Activated T-cell treated with anti-CD3 and anti-CD28 coated beads, Interleukin-2, amount 50 U/mL, for 1 hour (primary cell): ENCODE measurements at places on chromosomes 2 and 18.

GRCh38 chr18:79245517-79246001 lies 150.2 kb upstream of the NFATC1 start:
- DNase-seq, result peak; percentile 36

DNA sequence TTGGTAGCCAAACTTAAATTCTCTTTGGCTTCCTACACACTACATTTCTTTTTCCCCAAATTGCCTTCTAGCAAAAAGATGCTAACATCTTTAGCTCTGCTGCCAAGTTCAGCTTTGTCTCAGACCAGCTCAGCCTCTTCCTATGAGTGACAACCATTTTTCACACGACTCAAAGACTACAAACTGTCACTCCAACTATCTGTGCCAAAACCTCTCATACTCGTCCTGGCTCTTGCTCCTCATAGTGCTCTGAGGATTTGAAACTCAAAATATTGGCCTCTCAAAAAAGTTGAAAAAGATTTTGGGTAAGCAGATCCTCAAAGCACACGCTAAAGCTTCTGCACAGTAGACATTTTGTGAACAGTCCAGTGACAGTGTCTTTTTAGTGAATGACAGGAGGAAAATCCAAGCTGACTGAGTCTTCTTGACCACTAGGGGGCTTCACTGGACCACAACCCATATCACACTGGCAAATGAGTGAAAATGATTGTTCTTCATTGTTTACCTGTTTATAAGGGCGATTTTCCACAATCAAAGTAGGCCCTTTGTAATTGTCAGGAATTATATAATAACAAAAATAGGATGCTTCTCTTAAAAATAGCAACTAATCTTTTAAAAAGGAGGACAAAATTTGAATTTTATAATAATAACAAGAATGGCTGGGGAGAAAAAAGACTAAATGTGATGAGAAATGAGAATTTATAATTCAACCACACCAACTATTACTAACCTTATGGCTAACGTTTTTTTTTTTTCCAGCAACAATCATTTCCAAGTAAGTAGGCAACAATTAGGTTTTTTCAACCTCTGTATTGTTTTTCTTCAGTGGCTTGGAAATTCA lies 85.5 kb upstream of the PGAP1 start:
- DNase-seq, result no peak

DNA sequence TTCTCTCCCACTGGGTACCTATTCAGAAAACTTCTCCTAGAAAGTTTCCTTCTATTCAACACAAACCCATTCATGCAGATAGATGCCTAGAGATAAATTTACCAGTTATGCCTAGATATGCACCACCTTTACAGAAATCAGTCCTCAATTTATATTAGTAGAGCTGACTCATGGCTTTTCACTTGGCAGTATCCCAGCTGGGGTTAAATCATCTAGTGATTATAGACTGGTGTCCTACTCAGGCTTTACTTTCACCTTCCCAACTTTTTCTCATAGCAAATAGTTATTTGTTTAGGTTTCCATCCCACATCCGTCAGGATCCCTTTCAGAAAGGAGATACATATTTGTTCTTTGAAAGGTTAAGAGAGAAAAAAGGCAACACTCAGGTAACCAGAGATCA lies 124.5 kb downstream of the AQP4 start:
- no peak for DNase-seq

GRCh38 chr2:207422380-207422779 lies 107.4 kb upstream of the CREB1 start:
- DNase-seq, result no peak

DNA sequence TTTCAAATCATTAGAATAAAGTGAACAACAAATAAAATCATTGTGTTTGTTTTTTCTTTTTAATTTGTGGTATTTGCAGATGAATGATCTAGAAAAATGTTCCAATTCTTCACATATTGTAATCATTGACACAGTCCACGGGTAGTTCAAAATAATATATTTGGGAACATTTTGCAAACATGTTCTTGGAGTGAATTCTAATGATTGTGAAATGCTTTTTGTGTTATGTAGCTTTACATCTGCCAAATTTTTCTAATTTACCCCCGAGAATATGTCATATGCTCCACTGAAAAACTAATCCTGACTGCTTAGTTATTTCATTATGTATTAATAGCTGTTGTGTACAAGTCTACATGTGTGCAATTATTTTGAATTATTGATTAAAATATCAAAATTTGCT lies 1468.4 kb upstream of the NXPH2 start:
- no peak for DNase-seq

DNA sequence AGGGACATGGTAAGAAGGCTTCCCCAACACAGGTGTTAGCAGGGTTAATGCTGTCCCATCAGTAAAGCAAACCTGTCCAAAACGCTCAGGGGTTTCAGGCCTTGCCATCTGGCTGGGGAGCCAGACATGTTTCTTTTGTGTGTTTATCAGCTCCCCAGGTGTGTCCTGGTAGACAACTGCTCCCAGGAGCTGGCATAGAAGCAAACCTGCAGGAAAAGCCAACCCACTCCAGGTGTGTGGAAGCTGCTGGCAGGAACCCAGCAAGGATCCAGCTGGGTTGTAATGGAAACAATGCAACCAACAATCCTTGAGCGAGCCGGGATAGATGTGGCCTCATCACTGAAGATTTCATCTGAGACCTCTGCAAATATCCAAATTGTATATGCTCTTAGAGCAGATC lies 123.1 kb downstream of the RAB3GAP1 start:
- DNase-seq, result no peak

DNA sequence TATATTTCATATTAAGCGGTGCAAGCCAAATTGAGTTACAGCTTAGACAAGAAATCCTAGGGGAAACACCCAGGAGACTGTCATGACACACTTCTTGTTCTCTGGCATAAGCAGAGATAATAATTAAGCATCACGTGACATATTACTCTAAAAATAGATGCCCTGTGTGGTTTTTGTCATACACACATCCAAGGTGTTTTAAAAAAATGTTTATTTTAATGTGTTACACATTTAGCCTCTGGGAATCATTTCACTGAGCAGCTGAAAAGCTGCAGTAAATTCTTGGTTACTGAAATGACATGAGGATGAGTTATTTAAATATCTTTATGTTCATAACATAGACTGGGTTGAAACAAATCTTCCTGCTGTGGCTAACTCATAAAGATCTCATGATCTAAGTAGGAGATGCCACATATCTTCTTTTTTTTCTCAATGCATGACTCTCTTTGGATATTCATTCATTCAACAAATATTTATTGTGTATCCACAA lies 38.0 kb upstream of the ERMN start:
- DNase-seq, result no peak

DNA sequence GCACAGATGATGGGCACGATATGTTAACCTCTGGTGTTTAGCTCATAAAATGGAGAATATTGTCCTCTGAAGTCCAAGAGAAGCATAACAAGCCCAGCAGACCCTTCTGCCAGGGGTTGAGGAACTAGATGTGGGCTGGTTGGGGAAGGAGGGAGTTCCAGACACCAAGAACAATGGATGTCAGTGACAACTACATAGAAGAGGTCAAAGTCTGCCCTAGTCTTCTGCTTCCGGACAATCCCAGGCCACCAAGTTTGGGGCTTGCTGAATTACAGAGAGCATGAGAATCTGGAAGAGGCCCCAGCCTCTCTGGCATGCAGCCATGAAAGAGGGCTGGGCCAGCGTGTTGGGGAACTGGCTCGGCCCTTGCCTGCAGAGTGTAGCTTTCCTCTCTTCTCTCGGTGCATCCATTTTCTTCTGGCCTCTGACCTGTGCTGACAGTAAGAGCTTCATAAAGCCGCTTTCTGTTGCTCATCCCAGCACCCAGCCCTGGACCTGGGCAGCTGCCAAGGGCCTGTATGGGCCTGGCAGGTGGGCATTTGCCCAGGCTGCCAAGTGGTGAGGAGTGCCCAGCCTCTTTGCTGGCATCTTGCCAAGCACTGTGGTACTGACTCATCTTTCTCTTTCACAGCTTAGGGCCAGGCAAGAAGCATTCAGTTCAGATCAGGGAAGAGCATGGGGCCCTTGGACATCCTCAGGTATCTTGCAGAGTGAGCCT lies 14.6 kb upstream of the LAPTM4A start:
- no peak for DNase-seq

- DNase-seq, result no peak
Measured at GRCh38 chr2:192948316-192948715, 753.6 kb upstream of the TMEFF2 start.

DNA sequence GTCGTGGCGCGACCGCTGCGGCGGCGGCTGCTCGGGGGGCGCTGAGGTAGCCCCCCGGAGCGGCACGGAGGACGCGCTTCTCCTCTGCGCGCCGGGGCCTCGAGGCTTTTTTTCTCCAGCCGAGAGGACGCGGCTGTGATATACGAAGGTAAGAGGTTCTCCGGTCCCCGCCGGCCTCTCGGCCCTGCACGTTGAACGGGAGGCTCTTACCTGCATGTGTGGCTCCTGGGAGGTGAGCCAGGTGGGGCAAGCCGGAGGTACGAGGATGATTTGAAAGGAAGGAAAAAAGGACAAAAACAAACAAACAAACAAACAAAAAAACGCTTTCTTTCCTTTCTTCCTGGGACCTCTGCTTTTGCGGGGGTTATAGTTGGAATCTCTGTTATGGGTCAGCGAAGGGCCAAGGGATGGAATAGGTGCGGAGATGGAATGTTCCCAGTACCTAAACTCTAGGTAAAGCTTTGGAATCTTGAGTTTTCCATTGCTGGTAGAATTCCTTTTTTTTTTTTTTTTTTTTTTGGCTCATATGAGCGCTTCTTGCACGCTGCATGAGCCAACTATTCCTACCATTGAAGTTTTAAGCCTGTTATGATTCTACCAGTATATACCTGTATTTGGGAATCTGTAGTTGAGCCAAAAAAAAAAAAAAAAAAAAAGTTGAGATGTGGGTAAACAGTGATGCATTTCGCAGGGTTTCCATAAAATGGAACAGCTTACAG lies 674 bp downstream of the PTPN4 start:
- DNase-seq, result no peak

DNA sequence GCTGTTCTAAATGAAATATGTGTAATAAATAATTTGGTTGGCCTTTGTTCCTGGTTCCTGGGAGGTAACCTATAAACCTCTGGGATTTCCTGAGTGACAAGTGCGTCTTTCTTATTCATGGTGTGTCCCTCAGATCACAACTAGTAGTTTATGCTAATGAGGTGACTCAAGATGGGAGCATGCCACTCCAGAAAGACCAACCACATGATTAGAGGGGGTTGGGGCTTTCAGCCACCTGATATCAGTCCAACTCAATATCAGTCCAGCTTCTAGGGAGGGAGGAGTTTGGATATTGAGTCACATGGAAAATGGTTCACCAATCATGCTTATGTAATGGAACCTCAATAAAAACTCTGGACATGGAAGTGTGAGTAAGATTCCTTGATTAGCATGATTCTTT lies 96.6 kb downstream of the QPCT start:
- DNase-seq, result no peak

- no peak for DNase-seq
Measured at GRCh38 chr2:76946631-76947145, 575.5 kb downstream of the LRRTM4 start.

DNA sequence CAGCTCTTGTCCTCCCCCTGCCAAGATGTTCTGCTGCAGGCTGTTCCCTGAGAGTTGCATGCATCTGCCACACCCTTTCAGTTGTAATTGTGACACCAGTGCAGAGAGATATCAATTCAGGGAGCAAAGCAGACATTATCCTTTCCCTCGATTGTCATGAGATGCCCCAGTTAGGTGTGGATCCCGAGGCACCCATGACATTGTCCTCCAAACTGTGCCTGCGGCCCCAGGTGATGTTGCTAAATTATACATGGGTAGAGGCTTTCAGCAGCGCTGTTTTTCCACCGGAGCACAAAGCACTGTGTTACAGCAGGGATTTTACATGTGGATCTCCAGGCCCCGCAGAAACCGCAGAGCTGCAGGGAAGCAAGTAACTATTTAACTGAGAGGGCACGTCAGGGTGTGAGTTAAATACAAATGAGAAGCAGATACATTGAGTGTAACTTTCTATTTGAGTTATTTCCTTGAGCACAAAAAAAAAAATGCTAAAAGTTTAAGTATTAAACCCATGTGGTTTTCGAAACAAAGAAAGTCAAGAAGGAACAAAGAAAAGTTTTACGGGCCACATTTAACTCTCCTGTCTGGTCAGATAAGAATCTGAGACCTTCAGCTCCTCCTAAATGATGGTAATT lies 90.3 kb upstream of the BCL2L11 start:
- DNase-seq, result no peak

GRCh38 chr2:126877041-126877440 lies 21.6 kb upstream of the TEX51 start:
- no peak for DNase-seq

DNA sequence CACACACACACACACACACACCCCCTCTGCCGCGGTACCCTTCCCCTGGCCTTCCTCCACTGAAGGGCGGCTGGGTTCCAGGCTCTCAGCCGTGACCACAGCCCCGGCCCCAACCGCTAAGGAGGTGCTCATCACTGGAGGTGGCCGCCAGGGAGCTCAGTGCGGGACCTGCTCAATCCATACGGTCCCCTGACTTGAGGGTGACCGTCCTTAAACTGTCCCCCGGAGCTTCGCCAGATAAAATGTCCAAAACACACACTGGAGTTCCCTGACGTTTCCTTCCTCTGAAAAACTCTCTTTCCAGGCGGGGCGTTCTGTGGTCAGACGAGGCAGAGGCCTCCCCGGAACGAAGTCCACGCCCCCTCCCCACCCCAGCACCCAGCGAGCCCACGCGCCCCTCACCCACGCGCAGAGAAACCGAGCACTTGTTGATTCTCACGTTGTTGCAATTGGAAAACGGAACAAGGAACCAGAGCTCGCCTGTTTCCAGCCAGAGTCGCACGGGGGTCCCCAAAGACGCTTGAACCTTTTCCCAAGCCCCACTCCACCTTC lies 1.4 kb downstream of the MBP start:
- DNase-seq, result peak; percentile 50

GRCh38 chr2:132670496-132671150 lies 618 bp upstream of the LYPD1 start:
- no peak for DNase-seq

DNA sequence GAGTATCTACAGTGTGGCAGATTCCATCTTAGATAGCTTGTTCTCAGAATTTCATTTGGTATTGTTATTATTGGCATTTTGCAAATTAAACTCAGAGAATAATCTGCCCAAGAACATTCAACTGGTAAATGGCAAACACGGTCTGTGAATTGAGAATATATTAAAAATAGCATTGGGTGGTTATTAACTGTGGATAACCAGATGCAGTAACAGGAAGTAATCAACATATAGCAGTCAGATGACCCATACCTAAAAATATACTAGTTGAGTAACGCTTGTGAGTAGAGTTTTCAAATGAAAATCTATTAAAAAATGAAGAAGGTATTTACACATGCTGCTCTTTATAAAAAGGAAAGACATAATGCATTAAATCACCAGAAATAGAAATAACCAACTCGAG lies 129.5 kb downstream of the ZNF804A start:
- no peak for DNase-seq

DNA sequence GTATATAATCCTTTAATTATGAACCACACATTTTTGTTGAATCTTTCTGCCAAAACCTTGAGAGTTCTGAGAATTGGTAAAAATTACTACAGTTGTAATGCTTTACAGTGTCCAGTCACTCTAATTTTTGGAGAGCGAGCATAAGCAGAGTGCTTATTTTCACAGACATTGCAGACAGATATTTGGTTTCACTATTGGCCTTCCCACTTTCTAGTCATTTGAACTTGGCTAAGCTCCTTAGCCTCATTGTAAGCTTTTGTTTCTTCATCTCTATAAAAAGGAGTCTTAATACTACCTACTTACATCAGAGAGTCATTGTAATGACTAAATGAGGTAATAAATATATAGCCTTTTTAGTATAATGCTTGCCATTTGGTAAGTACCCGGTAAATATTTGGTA lies 80.4 kb downstream of the LCLAT1 start:
- DNase-seq, result no peak

- peak; percentile 49 for DNase-seq
Measured at GRCh38 chr2:195535911-195536522, 121.0 kb upstream of the SLC39A10 start.

- DNase-seq, result no peak
Measured at GRCh38 chr18:75639472-75639831, 211.9 kb upstream of the SMIM21 start.
